ACHN (cell line): ENCODE measurements at places on chromosomes 13 and 19.

GRCh38 chr19:2542341-2543069 lies 66.6 kb downstream of the GADD45B start:
- no peak for DNase-seq

DNA sequence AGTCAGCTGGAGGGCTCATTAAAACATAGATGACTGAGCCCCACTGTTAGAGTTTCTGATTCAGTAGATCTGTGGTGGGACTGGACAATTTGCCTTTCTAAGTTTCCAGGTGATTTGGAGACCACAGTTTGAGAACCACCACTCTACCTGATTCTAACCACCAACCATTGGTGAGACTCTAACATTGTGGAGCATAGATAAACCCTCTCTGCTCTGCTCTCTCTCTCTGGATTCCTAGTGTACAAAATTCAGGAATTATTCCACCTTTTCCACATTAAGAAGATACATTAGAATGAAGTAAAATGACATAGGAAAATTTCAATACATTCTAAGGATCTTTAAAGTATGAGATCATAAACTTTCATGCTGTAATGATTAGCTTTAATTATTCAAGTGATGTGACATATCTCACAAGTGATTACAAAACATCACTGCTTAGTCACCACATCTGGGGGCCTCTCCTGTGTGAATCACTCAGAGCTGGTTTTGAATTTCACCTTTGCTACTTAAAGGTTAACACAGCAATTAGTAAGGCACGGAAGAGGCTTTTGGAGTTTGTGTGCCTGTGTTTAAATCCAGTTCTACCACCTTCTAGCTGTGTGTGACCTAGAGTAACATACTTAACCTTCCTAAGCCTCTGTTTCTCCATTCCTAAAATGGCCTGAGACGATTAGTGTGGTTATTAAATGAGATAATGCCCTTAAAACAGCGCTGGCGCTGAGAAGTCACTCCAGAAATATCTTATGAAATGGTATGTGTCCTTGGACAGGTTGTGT lies 78.5 kb upstream of the NBEA start:
- DNase-seq = peak; percentile 69

DNA sequence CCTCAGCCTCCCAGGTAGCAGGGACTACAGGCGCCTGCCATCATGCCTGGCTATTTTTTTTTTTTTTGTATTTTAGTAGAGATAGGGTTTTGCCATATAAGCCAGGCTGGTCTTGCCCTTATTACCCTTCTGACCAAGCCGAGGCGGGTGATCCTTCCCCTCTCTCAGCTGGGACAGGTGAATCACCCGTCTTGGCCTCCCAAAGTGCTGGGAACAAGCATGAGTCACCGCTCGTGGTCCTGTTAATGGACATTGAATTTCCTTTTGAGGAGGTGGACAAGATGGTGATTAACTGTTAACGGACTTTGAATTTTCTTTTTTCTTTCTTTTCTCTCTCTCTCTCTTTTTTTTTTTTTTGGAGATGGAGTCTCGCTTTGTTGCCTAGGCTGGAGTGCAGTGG lies 10.6 kb downstream of the CD70 start:
- peak; percentile 95 for DNase-seq

GRCh38 chr13:39446865-39447264 lies 156.1 kb downstream of the LHFPL6 start:
- no peak for DNase-seq

GRCh38 chr13:27967736-27968315 lies 1.3 kb downstream of the CDX2 start:
- DNase-seq = no peak

DNA sequence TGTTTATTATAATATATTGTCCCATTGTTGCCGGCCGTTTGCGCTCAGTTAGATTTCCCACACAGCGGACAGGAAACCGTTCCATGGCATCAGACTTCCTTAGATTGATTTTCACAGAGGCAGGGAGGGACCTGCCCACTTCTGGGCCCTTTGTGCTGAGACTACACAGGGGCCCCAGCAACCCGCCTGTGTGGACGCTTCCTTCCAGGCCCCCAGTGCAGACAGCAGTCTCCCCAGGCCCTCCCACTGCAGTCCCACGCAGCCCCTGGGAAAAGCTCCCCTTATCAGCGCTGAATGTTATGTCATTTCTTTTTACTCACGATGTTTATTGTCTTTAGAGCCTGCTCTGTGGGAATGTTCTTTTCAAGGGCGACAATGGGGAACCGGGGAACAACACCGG lies 351.7 kb upstream of the ARGLU1 start:
- no peak for DNase-seq

- DNase-seq = no peak
Measured at GRCh38 chr19:37929355-37929923, 22.4 kb downstream of the SIPA1L3 start.

- DNase-seq = no peak
Measured at GRCh38 chr19:16615808-16616207, 12.2 kb downstream of the MED26 start.

- DNase-seq = no peak
Measured at GRCh38 chr19:32208060-32208459, 137.3 kb upstream of the ZNF507 start.

DNA sequence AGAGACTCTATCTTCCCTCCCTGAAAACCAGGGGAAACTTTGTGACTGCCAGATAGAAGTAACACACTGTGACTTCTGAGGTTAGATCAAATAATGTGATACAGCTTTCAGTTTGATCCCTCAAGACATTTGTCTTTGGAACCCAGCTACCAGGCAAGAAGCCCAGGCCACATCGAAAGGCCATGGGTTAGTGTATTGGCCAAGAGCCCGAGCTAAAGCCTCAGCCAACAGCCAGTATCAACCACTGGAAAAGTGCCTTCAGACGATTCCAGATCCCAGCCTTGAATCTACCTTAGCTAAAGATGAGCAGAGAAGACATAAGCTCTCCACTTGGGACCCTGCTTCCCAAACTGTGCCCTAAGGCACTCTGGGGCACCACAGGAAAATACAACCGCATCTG lies 10.9 kb upstream of the TPTE2 start:
- DNase-seq = no peak

DNA sequence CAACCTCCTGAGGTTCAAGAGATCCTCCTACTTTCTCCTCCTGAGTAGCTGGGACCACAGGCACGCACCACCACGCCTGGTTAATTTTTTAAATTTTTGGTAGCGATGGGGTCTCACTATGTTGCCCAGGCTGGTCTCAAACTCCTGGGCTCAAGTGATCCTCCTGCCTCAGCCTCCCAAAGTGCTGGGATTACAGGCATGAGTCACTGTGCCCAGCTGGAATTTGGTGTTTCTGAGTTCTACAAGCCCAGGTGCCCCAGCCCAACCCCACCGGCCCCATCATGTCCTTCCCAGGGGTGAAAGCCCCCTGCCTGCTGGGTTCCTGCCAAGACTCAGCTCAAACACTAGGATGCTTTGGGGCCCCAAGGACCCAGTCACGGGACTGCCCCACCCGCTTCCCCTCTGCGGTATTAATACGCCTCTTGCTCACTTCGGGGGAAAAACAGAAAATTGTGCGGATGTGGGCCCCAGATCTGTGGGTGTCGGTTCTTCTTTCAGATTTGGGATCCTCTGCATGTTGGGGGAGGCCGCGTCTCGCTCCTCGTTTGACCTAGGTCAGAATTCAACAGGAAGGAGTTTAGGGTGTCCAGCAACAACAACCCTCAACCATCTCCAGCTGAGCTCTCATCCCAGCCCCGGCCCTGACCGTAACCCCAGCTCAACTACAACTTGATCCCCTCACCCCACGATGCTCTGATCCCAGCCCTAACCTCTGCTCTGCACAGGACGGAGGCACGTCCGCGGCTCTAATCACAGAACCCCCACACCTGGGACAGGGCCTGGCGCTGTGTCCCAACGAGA lies 3.7 kb upstream of the FCER2 start:
- no peak for DNase-seq

DNA sequence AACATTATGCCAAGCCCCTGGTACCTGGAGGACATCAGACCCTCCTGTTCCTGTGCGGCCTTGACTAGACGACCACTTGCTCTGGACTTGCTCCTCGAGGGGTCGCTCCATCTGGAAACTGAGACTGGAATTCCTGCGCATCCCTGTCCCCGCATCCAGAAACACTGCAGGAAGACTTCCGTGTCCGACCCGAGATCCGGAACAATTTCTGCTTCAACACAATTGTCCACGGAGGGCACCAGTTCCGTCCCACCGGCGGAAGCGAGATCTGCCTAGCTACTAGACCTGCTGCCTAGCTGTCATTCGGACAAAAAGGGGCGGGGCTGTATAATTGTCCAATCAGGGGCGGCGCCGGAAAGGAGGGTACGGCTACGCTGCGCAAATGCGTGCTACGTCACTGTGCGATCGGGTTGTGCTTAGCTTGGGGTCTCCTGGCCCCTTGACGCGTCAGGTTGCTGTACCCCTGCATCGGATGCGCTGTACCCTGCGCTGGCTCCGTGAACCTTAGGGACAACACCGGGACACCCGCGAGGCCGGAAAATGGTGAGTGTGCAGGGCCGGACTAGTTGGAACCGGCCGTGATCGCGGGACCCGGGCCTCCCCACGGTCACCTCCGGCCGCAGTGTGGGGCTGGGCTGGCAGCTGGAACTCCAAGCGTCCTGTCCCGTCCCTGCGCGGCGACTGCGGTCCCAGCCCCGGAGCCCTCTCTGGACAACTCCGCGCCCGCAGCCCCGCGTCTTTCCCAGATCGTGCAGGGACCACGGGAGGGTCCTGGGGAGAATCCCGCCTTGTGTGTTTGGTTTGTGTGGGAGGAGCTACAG lies at the start of the genes ZNF490 and ZNF791:
ZNF490 (minus strand) TSS at position 274 of the 821 bp plus-strand sequence; CDS start at position 141, 133 bp downstream.
ZNF791 (plus strand) TSS at position 381 of the 821 bp plus-strand sequence; CDS start at position 541, 160 bp downstream.
- DNase-seq = peak; percentile 95

GRCh38 chr13:46544811-46545210 lies 8.2 kb upstream of the LRCH1 start:
- no peak for DNase-seq

DNA sequence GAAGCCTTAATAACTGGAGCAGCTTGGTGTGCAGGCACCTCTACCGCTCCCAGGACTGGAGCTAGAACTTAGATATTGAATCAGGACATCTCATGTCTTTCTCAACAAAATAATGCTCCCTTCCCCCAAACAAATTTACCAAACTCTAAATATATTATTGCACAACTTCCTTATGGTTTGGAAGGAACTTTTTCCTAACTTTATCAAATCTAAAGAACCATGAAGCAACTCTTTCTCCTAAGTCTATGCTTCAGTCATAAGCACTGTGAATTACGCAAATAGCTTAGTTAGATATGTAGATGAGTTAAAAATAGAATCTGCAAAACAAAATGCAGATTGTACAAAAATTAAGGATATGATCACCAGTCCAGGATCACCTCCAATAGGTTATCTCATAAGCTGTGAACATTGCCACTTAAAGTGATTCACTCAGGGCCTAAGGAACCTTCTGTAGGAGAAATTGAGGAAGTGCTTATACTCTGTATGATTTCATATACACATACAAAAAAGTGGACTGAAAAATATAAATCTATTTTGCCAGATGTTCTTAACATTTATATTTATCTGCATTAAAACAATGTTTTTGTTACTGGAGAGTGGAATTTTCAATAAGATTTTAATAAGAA lies 20.4 kb upstream of the MAB21L1 start:
- DNase-seq = no peak

GRCh38 chr13:43346427-43346826 lies 323.0 kb downstream of the DNAJC15 start:
- DNase-seq = no peak

GRCh38 chr13:20616059-20616797 lies 49.3 kb downstream of the IFT88 start:
- no peak for DNase-seq

DNA sequence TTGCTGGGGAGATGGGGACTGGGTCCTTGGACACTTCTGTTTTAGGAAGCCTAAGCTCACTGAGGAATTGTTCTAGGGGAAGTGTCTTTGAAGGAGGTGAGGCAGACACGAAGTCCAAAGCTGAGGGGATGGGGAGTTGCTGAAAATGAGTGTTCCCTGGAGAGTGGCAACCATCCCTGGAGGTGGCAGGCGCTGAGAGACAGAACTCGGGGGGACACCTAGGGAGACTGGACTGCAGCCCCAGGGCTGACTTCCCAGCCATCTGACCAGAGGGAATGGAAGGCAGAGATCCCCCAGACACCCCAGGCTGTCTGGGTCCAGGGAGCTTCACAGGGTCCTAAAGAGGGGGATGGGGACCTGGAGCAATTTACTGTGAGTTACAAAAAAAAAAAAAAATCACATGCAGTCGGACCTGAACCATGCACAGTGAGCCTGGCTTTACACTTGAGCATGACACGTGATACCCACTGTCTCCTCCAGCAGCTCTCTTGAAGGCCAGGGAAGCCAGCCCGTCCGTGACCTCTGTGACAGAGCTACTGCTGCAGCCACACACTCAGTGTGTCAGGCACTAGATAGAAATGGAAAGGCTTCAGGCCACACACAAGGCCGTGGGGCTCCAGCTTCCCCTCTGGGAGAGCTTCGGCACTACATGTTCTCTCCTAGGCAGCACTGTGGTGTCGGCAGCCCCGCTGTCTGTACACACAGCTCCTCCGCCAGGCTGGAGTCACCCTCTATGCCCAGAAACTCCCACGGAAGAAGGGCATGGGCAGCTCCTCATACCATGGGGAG lies 77.1 kb upstream of the KCTD15 start:
- DNase-seq = no peak

GRCh38 chr13:100823448-100823847 lies 148.9 kb upstream of the TMTC4 start:
- no peak for DNase-seq

DNA sequence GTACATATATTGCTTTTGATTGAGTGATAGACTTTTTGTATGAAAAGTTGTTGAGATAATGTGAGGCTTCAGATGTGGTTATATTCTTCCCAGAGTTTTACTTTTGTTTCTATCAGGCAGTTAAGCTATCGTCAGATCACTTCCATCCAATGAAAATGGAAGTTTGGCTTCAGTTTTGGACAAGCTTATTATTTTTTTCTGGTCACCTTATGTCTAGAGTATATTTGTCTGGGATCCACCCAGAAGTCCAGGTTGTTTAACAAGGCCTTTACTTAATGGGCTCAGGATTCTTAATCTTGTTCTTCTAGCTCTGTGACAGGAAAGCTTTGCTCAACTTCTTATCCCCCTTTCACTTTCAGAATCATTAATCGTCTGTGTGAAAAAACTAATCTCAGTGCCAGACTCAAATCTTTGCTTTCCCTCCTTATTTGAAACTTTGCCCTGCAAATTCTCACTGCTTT lies 150.9 kb downstream of the PDS5B start:
- peak; percentile 30 for DNase-seq

GRCh38 chr19:18203408-18203862 lies 407 bp downstream of the RAB3A start:
- no peak for DNase-seq

DNA sequence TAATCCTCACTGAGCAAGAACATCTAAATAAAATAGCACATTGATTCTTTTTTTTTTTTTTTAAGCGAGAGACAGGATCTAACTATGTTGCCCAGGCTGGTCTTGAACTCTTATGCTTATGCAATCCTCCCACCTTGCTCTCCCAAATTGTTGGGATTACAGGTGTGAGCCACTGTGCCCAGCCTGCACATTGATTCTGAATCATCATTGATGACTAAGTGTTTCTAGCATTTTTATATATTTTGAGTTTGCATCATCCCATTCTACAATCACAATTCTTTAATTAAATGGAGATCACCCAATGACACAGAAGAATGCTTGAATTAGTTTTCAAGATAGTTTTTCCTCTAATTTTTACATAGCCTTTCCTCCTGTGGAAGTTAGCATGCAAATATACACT lies 354.1 kb downstream of the KLF5 start:
- DNase-seq = no peak
